ENCODE measurements at places on chromosomes 5 and 9.

DNA sequence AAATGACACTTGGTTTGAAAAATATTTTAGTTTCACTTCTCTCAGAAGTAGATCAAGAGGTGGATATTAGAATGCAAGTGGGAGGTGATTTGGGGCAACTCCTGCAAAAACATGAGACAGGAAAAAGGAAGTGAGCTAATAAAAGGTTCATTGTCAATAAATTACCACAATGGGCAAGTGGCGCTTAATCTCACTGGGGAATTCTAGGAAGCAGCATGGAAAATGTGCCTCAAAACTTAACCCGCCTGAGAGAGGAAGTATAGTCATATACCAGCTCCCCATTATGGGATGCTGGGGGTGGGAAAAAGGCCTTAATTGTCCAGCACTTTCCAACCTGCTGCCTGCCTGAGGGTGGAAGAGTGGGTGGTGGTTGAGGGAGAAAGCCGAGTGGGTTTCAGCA, 204.1 kb downstream of the ELAVL2 start:
- no peak for DNase-seq

- no peak for DNase-seq
Observed at GRCh38 chr5:137699336-137700281, 36.3 kb downstream of the KLHL3 start.

GRCh38 chr5:88140396-88140855, 128.2 kb downstream of the TMEM161B start:
- DNase-seq = no peak

DNA sequence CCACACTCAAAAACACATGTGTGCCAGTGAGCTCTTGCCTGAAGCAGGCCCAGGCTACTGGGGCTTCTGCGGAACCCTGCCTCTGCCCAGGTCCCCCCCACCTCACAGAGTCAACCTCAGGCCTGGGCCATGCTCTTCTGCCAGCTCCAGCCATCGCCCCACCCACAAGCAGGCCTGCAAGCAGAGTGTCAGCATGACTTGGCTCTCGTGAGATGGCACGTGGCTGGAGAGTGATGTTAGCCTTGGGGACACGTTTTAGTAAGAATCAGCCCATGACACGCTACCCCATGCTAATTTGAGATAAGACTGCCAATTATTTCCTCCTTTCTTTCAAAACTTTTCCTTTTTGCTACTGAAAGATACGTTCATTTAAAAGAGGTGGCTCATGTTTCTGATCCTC, 351.7 kb downstream of the IRX2 start:
- no peak for DNase-seq

DNA sequence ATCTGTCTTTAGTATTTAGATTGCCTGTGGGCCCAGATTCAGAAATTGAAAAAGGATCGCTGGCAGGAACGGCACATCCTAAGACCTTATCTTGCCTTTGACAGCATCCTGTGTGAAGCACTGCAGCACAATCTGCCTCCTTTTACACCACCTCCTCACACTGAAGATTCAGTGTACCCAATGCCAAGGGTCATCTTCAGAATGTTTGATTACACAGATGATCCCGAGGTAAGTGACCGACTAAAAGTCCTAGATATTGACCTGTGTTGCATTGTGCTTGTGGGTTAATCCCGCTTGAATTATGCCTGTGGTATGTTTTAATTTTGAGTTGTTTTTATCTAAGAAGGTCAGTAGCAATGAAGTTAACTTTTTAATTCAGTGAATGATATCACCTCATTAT, 14.4 kb downstream of the NCBP1 start:
- no peak for DNase-seq

DNA sequence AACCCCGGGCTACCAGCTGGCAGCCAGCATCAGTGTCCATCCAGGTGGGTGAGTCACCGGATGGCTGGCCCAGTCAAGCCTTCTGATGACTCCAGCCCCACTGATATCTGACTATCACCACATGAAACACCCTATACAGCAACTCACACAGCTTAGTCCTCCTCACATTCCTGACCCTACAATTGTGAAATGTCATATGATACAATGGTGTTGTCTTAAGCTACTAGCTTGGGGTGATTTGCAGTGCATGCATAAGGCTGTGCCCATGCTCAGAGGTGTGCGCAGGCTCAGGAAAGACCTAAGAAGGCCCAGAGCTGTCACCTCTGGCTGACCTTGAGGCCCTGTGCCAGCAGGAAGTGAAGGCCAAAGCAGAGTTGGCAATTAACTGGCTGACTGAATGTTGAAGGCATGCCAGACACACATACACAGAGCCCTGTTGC, 21.5 kb upstream of the SEMA4D start:
- no peak for DNase-seq

DNA sequence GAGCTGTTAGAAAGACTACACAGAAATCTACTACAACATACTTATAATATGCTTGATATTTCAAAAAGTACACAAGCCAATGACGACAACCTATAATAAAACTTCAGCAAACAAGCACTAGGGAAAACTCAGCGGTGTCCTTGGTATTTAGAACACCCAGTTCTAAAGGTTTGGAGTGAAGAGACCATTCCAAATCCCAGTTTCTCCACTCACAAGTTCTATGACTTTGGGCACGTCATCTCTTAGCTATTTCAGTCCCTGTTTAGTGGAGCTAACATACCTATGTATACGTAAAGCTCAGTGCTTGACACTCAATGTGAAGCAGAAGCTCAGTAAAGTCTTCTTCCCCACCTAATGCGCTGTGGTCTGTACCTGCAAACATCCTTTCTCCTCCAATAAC, 52.8 kb downstream of the MLLT3 start:
- no peak for DNase-seq

- no peak for DNase-seq
Observed at GRCh38 chr5:126542441-126542840, 52.6 kb downstream of the ALDH7A1 start.

- DNase-seq = no peak
Observed at GRCh38 chr9:72476100-72476499, 45.3 kb upstream of the TMC1 start.

DNA sequence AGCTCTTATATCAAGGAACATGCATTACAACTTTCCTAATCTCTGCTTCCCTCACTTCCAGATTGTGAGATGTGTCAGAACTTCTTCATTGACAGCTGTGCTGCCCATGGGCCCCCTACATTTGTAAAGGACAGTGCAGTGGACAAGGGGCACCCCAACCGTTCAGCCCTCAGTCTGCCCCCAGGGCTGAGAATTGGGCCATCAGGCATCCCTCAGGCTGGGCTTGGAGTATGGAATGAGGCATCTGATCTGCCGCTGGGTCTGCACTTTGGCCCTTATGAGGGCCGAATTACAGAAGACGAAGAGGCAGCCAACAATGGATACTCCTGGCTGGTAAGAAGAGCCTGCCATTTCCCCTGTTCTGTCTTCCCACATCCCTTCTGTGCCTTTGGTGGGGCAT, 15.1 kb downstream of the PRDM9 start:
- no peak for DNase-seq

GRCh38 chr5:55096861-55097260, 5.6 kb upstream of the GZMA start:
- DNase-seq = peak; percentile 44

- DNase-seq = no peak
Observed at GRCh38 chr5:135440916-135441315, 6.2 kb downstream of the DCANP1 start.

GRCh38 chr5:115096034-115096769, 73.5 kb downstream of the TRIM36 start:
- DNase-seq = no peak

- peak; percentile 79 for DNase-seq
Observed at GRCh38 chr5:73213566-73213998, 40.6 kb downstream of the TMEM174 start.

DNA sequence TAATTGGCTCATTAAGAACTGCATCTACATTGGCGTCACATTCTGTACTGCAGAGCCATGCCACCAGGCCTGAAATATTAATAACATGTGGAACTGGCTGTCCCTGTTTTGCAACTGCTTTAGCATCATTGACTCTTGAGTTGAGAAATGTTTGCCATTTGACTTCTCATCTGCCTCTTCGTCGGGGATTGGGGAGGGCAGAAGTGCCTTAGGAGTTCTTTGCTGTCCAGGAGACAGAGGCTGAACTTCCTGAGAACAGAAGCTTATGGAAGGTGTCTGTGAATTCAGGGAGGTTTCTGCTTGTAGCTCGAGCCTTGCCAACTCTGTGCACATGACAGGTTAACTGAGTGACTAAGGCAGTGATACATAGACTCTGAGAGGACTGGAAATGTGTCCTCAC, 265.0 kb downstream of the KIF4B start:
- no peak for DNase-seq

DNA sequence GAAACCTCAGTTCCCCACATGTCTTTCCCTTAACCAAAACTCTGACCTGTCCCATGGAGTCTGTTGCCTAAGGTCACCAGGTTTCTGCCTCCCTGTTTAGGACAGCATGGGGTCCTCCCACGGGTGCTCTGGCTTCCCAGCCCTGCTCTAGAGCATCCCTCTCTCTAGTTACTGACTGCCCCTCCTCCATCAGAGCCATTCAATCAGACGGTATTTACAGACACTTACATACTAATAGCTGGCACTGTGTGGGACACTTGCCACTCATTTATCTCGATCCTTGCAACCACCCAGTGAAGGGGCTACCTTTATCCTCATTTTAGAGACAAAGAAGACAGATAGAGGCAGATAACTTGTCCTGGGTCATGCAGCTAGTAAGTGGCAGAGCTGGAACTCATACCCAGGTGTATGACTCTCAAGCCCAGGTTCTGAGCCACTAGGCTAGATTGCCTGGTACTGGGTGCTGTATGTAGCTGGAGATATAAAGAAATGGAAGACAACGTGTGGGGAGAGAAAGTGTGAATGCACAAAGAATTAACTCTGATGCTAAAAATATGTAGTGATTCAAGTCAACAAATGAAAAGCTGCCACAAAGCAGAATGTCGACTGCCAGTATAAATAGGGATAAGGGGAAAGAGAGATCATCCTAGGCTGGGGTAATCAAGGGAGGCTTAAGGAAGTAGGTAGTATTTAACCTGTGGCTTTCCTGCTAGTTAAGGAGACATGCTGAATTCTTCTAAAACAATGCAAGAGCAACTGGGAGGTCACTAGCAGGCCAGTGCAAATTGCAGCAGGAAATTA, 52.5 kb upstream of the PDE8B start:
- DNase-seq = no peak

GRCh38 chr9:4923580-4924544, 61.2 kb upstream of the JAK2 start:
- no peak for DNase-seq

DNA sequence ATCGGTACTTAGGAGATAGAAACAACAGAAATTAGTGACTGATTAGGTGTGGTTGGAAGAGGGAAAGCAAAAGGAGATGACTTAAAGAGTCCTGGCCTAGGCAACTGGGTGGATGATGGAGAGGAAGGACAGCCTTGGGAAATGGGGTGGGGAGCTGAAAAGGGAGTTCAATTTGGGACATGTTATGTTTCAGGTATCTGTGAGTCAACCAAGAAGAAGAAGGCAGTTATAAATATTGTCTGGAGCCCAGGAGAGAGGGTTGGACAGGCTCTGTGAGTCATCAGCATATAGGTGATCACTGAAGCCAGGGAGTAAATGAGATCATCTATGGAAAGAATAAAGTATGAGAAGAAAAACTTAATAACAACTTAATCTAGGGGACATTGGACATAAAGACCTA, 357.7 kb downstream of the NPR3 start:
- no peak for DNase-seq

DNA sequence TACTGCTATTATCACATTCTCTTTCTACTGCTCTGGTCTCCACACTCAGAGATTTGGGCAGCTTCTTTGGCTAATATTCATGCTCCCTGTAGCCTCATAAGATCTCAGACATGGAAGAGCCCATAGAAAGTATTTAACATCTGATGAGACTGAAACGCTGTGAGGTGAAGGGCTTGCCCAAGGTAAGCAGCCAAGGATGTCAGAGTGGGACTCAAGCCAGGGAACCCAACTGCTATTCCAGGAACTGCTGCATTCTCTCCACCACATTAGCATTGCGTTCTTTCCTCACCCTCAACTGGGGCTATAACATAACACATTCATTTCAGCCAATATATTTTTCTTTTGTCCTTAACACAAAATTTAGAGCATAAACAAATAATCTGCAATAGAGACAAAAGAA, 3.8 kb downstream of the ADRB2 start:
- no peak for DNase-seq

GRCh38 chr9:134056483-134057306, 11.1 kb downstream of the BRD3 start:
- DNase-seq = no peak

DNA sequence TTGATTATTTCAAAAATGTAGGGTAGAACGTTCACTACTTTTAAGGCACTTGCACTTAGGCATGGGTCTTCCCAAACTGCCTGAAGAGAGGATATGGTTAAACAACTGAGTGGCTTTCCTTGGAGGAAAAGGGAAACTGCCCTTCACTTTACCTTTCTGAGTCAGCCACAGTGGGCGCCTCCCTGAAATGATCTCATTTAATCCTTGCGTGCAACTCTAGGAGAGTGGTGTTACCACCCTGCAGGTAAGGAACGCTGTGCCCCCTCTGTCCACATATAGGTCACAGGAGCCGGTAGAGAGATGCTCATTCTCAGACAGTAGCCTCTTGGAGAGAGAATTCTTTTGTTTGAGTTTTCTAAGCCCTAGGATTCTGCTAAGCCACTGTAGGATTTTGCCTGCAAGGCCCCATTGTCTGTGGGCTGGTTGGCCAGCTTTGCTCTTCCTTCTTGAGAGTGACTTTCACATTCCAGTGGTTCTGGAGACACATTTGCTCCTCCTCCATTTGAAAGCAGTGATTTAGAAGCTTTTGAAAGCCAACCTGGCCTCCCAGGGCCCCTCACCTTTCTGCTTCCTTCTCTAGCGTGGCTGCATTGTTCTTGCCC, 110.3 kb upstream of the CTSL start:
- no peak for DNase-seq

DNA sequence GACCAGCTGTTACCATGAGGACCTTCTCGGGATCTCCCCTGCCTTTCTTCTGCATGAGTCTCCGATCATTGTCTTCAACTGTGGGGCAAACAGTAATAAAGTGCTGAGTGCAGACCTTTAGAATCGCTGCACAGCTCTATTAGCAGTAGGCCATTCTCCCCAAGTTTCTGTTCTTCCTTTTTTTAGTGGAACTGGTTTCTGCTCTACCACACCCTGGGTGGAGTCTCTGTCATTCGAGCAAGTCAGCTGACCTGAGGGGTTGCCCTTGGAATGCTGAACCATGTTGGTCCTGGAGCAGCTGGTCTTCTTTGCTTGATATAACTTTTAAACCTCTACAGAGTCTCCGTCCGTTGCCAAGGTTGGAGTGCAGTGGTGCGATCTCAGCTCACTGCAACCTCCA, 33.4 kb upstream of the GNPDA1 start:
- no peak for DNase-seq

DNA sequence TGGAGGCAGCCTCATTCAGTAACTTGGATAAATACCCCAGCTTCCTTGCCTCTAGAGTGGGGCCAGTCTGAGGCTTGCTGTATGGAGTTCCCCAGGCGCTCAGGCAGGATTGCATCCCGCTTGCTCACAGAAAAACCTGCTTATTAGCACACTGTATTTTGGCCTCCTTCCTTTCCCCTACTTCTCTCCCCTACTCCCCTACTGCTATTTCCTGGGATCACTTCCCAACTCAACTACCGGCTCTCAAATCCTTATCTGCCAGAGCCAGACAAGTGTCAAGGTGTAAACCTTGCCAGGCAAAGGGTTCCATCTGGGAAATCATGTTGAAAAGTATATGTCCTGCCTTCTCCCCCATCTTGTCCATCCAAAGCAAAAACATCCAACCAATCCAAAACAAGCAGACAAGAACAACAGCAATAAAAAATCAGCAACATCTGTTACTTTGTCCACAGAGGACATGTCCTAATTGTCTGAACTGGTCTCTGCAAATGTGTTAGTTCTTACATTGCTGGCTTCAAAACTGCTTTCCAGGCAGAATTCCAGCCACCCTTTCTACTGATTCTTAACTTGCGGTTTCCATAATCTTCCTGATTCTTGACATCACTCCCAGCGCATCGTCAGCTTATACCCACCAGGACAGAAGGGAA, 164.1 kb upstream of the SEMA6A start:
- no peak for DNase-seq
